Germinal center (tissue), 1 donor: ENCODE measurements at places on chromosomes 12 and 14.

GRCh38 chr14:77340389-77340788 is 19.6 kb downstream of the GSTZ1 start:
- DNase-seq: no peak

- no peak for DNase-seq
These were observed 155.7 kb upstream of the LRIG3 start for GRCh38 chr12:59075968-59076490.

DNA sequence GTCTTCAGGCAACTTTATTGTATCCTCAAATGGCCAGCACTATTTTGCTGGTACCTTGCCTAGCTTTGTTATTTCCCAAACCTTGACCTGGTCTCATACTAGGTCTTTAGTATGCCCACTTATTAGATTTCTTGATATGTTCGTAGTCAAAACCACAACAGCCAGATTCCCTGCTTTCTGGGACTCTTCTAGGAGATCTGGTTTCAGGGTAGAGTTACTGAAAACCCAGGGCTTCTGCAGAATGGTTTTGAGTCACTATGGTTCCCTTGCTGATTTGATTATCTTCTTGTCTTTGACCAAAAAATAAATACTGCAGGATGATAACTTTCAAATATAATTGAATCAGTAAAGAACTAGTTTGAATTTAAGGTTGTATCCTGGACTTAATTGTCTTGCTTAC is 211.2 kb downstream of the FUT8 start:
- no peak for DNase-seq

DNA sequence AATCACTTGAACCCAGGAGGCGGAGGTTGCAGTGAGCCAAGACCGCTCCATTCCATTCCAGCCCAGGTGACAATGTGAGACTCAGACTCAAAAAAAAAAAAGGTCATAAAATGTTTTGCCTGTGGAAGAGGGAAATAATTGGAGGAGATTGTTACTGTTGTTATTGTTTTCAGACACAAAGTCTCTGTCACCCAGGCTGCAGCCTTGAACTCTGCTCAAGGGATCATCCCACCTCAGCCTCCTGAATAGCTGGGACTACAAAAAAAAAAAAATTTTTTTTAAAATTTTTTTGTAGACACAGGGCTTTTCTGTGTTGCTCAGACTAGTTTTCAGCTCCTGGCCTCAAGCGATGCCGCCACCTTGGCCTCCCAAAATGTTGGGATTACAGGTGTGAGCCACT is 33.9 kb downstream of the ARID2 start:
- DNase-seq: no peak

- no peak for DNase-seq
These were observed 4.6 kb downstream of the HOXC4 start for GRCh38 chr12:54058128-54058768.

GRCh38 chr14:76998910-76999309 is 29.6 kb downstream of the IRF2BPL start:
- DNase-seq: no peak
